Left renal cortex interstitium (tissue), 4 donors: ENCODE measurements at places on chromosomes 13 and 19.

- DNase-seq, result no peak
Measured at GRCh38 chr13:20847296-20847695, 55.2 kb downstream of the XPO4 start.

DNA sequence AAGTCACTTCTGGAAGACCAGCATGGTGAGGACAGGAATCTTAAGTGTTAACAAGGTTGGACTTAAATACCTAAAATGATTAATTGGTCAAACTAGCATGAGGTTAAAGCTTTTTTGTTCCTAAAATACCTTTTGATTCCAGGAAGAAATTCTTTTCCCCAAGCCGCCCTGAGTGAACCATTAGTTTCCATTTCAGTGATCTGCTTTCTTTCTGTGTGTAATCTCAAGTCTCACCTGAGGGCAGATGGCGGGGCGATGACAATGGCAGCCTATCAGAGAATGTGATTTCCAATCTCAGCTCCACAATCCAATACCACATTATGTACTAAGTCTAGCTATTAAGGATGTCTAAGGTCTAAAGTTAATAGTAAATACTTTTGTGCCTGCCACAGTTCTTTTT, 390.9 kb upstream of the SGCG start:
- DNase-seq, result no peak

DNA sequence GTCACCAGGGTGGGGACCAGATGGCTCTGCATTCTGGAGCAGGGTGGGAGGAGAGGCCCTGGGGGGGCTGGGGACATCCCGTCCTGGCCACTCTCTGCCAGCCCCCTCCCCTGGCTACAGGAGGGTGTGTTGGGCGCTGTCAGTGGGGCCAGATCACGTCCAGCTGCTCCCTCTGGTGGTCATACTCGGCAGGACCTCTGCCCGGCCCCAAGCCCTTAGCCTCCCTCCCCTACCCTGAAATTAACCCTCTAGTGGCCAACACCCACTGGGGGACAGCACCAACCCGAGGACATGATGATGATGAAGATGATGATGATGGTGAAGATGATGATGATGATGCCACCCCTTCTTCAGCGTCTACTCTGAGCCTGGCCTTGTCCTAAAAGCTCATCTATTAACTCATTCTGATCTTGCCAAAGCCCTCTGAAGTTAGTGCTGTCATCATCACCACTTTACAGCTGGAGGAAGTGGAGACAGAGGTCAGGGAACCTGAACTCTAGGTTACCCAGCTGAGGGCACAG, 590 bp upstream of the LGI4 start:
- no peak for DNase-seq

DNA sequence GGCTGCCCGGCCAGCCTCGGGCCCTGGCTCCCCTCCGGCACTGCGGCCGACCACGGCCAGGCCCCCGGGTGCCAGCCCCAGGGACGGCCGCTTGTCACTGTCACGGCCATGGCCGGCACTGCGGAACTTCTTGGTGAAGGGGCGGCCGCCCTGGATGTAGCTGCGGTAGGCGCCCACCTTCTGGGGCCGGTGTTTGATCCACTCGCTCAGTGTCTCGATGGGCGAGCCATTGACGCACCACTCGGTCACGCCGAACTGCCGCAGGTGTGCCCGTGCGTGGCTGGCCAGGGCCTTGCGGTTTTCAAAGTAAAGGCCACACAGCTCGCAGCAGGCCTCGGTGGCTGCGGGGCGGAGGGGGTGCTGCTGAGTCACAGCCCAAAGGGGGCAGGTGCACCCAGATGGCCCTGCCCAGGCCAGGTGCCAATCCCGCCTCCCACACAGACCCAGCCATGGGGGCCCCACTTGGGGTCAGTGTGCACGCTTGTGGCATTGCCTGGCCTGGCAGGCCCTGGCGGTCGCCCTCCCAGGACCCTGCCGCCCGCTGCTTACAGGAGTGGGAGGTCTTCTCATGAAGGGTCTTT, 6.0 kb upstream of the AKAP8L start:
- DNase-seq, result no peak

DNA sequence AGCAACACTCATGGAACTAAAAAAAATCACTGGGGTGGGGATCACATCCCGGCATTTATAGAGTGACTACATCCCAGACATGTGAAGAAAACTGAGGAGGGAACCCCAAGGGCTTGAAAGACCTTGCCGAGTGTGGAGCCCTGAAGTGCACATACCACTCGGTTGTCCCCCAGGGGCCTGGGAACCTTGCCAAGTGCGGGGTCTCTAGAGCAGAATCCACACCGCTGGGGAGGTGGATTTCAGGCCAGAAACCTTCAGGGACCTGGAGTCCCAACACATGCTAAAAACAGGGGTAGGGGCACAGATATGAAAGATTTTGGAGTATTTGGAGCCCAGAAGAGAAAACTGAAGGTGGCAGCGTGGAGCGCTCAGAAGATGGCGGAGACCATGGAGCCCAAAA, 35.2 kb downstream of the ERICH4 start:
- DNase-seq, result no peak

DNA sequence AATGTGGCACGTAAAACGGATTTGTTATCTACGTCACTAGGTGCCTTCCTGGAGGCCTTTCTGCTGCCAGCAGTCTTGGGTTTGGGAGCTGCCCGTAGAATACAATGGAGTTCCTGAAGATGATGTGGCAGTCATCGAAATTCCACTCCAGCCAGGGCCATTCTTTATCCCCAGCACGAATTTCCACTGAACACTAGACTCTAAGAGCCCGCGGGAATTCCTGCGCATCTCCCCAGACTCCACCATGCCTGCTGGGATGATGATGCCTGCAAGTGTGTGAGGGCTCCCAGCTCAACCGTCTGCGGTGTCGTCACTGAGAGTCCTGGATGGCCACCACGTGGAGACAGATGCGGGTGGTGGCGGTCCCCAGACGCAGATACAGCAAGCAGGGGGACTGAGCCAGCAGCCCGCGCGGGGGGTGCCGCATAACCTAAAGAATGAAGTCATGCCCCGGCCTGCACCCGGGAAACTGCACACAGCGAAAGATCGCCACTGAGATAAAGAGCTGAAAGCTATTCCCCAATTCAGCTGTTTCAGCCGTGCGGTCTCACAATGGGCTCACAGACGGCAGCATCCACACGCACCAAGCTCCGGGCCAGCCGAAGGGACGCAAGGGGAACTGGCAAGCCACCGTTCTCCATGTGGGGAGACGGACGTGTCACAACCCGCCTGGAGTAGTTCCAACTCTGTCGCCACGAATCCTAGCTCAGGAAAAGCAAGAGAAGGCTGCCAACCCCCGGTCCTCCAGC, 41.1 kb downstream of the COL4A1 start:
- DNase-seq, result no peak

DNA sequence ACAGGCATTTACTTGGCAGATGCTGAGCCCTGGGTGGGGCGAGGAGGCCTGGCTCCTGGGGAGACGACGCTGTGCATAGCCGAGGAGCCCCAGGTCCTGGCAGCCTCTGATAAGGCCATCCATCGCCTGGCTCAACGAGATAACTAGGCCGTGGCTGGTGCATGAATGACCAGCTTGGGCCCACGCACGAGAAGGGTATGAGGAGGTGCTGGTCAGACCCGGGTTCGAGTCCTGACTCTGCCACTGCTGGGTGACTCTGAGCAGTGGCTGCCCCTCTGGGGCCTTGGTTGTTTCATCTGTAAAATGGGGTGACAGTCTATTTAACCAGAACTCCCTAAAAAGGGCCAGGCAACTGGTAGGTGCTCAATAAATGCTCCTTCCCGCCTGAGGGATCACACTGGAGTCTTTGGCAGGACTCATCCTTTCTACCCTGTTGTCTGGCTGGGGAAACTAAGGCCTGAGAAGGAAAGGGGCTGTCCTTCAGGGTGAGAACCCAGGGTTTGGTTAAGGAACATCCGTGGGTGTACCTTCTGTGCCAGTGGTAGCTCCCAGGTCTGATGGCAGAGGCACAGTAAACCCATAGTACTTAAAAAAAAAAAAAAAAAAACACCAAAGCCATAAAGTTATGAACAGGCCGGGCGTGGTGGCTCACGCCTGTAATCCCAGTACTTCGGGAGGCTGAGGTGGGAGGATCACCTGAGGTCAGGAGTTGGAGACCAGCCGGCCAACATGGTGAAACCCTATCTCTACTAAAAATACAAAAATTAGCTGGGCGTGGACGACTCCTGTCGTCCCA, 8.1 kb upstream of the ARRDC2 start:
- no peak for DNase-seq

DNA sequence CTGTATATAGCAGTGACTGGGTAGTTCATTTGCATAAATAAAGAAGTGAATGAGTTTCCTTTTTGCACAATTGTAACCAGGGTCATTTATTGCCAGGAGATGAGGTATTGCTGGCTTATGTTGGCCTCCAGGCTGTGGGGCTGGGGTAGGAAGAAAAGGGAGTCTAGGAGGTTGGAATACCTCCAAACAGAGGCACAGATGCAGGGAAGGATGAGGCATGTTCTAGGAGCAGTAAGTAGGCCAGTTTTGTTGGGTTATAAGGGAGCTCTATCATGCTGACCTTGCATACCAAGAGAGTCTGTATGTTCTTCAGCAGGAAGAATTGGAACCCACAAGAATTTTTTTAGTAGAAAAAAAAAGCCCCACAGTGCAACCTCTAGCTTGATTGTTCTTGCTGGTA, 17.2 kb upstream of the CYSLTR2 start:
- DNase-seq, result no peak

DNA sequence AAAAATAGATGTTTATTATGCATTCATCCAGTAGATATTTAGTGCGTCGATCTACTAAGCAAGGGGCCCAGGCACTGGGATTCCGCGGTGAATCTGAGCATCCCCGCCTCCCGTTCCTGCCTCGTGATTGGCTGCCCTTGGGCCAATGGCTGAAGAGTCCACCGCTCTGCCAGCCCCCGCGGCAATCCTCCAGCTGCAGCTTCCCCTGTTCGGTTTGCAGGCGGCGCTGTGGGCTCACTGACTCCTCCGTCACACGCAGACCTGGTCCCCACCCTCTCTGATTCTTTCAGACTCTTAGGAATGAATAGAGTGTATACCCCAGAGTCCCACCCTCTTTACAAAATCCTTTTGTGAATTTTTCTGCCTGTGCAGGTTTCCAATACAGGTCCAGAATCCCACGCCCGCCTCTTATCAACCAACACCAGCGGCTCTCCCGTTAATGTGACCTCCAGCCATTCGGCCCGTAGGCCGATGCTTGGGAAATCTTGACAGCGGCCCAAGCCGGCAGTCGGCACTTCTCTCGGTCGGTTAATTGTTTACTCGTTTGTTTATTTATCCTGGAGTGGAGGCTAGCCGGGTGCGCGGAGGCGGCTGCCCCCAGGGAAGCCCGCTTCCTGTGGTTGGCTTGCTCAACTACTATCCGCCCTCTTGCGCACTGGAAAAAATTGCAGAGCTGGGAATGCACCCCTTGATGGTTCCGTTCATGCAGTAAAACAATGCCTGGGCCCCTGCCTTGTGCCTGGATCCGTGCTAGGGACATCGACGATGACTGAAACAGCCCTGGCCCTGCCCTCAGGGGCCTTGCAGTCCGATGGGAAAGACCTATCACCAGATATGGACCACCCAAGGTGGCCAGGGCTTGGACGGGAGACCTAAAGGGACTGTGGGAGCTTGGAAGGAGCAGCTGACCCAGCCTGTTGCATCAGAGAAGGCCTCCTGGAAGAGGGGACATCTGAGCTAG, 4.5 kb upstream of the ARHGAP35 start:
- DNase-seq, result peak; percentile 78

DNA sequence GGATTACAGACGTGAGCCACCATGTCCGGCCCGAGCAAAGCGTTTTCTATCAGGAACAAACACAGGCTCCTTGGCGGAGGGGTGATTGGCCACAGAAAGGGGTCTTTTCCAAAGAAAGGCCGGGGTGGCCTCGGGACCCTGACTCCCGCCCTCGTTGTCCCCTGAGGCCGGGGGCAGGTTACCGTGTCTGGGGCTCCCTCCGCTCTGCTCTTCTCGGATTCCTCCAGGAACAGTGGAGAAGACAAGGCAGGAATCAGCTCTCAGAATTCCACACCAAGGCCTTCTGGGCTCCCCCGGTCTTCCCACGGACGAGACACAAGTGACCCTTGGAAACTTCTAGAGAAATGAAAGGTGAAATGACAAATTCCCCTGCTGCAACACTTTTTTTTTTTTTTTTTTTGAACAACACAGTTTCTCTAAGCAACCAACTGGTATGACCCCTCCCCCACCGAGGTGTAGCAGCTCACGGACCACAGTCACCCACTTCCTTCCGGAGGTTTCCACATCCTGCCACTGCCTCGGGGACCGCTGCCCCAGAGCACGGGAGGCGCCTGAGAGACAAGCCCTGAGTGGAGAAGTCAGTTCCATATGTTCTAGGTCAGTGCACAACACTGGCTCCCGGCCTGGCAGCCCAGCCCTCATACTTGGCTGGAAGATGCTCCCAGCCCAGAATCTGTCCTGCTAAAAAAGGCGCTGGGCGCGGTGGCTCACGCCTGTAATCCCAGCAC, 11.0 kb downstream of the MOB3A start:
- no peak for DNase-seq

DNA sequence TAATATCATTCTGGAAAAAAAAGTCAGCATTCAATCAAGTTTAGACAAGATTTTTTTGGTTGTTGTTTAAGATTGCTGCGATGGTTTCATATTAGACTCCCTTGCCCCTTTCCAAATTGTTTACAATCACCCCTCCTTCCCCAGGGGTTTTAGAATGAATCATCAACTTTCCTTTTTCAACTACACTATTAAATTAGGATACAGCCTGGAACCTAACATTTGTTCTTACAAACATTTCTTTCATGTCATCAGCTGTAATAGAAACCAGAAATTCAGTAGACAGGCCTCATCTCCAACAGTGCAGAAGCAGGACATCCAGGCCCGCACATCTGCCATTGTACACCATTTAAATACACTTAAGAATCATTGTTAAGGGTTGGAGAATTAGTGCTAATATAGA, 44.4 kb upstream of the WDFY2 start:
- DNase-seq, result no peak

DNA sequence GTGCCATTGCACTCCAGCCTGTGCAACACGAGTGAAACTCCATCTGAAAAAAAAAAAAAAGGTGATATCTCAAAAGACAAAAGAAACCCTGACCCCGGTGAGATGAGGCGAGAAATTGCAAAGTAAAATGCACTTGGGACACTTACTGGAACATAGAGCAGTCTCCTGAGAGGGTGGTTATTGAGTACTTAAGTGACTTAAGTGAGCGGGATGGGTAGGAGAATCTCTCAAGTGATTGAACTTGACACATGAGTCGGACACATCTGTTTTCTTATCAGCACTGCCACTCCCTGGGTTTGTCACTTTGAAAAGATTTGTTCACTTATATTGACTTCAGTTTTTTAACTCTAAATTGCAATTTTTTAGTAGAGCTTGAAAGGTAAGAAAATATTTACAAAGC, 2.8 kb downstream of the ZNF429 start:
- no peak for DNase-seq
